ENCODE measurements at places on chromosomes 3 and 15.

DNA sequence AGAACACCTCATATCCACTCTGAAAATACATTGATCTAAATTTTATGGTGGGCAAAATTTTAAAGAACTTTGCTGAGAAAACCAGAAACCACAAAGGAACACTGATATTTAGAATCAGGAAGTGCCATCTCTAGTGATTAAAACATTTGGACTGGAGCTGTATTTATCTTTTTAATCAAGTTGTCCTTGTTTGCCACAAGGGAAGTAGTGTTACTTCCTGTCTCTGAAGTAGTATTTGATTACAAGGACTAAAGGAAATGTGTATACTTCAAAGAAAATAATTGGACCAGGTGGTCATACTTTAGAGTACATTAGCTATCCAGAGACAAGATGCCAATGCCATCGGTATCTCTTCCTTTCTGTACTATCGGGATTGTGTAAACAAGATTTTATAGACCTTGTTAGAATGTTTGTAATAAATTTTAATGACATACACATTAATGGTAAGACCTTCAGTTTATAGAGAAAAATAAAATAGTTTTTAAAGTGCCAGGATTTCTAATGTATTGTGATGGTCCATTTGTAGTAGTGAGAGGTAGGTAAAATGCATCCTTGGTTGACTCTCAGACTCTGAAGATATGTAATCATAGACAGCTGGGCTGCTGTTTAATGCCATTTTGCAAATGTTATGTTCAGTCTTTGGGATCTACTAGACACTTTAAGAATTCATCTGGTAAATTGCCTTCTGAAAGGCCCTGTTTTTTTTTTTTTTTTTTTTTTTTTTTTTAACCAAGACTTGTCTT is 131.9 kb downstream of the B3GALNT1 start:
- no peak for DNase-seq

- DNase-seq: no peak
Observed at GRCh38 chr3:194261581-194262063, 89.5 kb downstream of the CPN2 start.

GRCh38 chr15:45231864-45232562 is 20.0 kb upstream of the SLC28A2 start:
- no peak for DNase-seq

GRCh38 chr3:184500344-184500923 is 61.2 kb upstream of the EPHB3 start:
- no peak for DNase-seq

DNA sequence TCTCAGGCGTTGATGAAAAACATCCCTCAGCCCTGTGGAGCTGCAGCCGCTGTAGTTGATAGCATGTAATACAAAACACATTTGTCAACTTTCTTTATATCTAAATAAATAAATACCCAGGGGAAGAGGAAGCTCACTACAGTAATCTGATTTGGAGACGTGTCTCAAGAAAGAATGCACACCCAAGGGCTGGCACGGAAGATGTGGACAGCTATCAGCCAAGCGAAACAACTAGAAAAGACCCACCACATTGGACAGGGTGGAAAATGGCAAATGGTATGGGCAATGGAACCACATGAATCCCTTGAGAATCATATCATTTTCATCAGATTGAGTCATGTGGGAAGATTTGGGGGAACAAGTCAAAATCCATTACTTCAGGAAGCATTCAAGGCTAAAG is 43.1 kb upstream of the ALDH1A3 start:
- no peak for DNase-seq

All from T-helper 22 cell (primary cell).